ENCODE measurements at places on chromosomes 1 and 21.

DNA sequence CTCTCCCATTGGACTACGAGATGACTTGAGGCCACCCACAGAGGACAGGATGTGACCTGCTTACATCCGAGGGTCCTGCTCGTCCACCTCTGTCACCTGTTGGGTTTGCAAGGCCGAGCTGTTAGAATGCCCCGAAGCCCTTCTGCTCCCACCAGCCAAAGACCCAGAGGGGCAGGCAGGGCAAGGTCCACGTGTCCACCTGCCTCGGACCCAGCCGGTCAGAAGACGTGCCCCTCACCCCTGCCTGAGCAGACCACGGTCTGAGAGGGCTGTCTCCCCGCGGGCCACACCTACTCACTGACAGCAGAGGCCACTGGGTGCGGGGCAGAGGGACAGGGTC, 30.3 kb upstream of the TRAPPC10 start:
- DNase-seq, result no peak

DNA sequence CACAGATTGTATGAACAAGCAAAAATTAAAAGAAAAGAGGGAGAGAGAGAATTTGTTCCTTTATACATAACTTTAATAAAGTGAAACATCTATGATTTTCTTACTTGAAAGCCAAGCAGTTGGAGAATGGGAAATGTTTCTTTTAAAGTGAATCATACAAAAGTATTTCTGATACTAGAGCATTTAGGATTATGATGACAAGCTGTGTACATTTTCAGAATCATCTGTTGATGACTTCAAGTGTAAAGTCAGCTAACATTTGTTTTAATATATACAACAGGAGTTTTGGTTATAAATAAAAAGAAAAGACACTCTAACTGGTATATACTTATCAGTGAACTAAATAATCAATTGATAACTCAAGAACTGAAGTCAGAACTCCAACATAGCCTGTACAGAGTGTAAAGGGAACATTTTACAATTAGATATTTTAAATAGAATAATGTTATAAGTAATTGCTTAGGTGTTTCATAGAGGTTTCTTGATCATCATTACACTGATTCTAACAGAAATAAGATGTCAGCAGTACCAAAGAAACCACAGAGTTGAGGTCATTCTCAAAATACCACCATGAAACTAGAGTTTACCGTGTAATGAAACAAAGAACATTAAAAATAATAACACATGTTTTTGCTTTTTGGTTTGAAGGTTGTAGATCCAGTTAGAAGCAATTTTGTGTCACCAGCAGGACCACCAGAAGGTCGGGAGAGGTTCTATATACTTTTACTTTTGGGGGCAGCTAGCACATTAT, 103.4 kb downstream of the COL24A1 start:
- DNase-seq, result no peak

GRCh38 chr1:194289569-194290266, 1103.3 kb upstream of the B3GALT2 start:
- no peak for DNase-seq

DNA sequence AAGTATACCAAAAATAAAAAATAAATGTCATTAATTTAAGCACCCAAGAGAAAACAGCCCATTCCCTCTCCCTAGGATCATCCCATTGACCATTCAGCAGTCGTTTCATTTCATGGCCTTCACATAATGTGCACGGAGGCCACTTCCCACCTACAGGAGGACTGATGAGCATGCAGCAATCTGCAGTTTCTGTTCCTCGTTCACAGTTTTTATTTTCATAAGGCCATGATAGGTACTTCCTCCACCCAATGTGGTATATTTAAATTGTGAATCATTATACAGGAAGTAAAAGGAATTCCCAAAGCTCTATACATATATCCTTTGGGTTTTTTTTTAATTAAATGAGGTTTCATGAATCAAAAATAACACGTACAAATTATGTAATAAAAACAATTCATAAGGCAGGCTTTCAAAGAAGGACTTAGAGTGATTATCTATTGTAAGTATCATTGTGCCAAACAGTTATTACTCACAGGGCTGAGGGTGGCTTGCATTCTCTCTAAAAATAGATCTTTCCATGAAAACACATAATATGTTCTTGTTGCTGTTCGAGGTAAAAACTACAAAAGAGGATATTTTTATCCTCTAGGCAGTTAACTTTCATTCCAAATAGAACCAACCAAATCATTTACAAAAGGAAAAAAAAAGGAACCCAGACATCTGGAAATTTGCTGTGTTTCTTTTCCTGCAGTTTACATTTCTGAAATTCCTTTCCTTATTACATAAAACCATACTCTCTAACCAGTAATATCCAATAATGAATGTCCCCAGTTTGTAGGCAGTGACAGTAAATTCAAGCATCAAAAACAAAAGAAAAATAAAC, 27.5 kb upstream of the SLC44A3 start:
- peak; percentile 77 for DNase-seq

DNA sequence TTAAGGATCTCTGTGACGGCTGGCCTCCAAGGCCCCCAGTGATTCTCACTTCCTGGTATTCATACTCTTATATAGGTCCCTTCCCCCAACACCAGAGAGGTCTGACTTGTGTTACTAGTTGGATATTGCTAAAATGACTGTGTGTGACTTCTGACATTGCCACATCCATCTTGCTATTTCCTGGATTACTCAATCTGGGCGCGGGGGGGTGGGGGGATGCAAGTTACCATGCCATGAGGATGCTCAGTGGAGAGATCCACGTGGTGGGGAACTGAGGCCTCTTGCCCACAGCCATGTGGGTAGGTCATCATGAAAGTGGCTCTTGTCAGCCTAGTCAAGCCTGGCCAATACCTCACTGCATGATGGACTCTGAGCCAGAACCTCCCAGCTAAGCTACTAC, 117.0 kb downstream of the UBE2U start:
- DNase-seq, result peak; percentile 89

GRCh38 chr1:167428395-167428794, 89.9 kb downstream of the CD247 start:
- no peak for DNase-seq

DNA sequence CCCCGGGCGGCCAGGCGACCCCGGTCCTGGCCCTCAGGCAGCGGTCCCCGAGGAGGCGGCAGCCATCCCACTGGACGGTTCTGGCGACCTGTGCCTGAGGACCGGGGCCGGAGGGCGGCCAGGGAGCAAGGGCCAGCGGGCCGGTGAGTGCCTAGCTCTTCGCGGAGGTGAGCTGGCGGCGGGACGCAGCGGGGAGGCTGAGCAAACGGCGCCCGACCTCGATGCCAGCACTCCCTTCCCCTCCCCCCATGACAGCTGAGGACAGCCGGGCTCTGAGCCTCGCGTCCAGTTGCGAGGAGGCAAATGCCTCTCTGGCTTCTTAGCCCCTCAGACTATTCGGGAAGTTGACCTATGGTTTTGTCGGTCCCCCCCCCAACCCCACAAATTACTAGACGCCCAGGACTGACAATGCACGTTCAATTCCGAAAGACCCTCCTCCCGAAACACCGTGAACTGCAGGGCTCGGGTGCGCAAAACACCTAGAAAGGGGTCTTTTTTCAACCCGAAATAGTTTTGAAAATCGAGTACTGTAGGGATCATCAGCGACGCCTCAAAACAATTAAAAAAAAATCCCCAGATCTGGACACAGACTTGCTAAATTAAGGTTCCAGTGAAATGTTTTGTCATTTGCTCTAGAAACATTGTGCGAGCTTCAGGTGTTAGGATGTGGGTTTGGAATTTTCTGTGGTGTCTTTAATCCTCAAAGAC, 8.3 kb downstream of the CDKN2C start:
- no peak for DNase-seq

DNA sequence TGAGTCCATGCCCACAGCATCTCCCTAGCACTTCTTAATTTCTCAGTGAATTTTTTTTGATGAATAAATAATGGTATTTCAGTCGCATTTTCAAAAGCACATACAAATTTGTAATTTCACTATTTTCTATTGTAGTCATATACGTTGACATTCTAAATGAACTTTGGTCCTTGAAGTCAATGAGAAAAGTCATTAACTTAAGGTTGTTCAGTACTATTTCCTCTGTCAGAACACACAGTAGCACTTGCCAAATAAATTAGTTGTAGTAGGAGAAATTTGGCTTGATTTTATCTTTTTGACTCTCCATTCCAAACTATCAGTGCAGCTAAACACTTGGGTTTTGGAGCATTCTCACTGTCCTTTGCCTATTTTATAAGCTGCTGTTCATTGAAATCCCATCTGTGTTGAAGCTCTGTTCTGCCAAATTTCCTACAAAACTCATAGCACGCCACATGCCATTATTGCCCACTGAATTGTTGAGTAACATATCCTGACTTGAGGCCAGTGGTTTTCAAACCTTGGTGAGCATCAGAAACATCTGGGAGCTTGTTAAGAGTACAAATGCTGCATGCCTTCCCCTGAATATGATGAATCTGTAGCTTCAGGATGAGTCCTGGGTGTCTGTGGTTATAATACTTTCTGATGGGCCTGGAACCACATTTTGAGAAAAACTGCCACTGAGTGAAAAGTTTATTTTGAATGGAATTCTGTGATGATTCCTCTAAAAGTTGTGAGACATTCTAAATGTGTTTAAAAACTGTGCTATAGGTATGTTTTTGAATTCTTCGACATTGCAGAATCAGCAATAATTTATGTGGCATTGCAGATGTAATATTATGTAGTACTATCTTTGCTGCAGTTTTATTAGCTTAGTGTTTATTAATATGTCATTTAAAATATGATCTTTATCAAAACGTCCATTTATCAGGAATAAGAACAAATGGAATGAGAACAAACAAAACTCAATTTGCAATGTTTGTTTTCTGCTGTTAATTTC, 78.9 kb downstream of the DNM3 start:
- no peak for DNase-seq

DNA sequence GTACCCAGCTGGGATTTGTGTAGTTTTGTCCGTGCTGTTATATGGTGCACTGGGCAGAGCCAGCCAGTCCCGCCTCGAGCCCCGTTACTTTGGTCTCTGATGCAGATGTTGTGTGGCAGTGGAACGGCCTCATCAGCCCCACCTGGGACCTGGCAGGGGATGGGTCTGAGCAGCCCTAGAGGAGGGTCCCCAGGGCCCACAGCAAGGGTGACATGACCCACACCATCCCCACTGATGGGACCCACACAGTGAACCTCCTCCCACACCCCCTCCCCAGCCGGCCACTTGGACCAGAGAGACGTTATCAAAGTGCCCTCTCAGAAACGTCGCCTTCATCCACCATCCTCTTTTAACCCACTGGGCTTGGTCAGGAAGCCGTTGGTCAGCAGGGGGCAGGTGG, 42.0 kb upstream of the PCBP3 start:
- no peak for DNase-seq

GRCh38 chr1:61439234-61439633, 285.7 kb downstream of the TM2D1 start:
- no peak for DNase-seq
